Spinal cord (tissue), 10 donors: ENCODE measurements at places on chromosomes 4 and X.
A peak's percentile ranks its signal among the peaks of the same experiment; 100 is the strongest.

GRCh38 chr4:78081541-78081940 is 24.4 kb downstream of the FRAS1 start:
- H3K4me1 ChIP-seq, result no peaks in the 10 kb centered on the region
- H3K27me3 ChIP-seq, result no peaks in the 10 kb centered on the region
- H3K27ac ChIP-seq, result no peak overlapping the region
- H3K4me3 ChIP-seq, result no peak overlapping the region
- no peaks in the 10 kb centered on the region for H3K36me3 ChIP-seq

- no peak for DNase-seq
- H3K4me1 ChIP-seq, result no peaks in the 10 kb centered on the region
- no peaks in the 10 kb centered on the region for H3K36me3 ChIP-seq
- H3K4me3 ChIP-seq, result no peak overlapping the region
- no peaks in the 10 kb centered on the region for H3K27me3 ChIP-seq
Observed at GRCh38 chrX:11016728-11017127, 94.4 kb upstream of the HCCS start.

DNA sequence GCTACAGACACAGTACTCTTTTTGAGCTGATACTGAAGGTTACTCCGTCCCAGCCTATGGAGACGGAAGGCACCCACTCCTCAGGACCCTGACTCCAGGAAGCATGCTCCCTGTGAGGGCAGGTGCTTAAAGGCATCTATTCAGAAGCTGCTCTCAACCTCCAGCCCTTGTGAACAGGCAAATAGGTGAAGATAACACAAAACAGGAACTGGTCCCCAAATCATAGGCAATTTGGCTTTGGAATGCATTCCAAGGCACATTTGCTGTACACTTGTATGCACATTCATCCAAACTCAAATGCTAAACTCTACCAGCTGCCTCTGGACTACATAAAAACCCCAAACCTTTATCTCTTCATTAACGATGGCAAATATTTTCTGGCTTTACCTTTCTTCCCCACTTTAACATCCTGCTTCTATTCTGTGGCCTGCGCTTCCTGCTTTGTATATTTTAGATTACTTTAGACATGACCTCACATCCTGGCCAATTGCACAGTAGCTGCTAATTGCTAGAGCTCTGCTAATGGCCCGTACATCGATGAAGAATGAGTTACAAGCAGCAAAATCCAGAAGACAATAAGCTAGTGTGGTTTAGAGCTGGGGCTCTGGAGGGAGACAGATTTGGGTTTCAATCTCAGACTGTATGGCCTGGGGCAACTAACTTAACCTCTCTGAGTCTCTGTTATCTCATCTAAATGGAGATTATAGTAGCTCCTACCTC is 3.2 kb downstream of the SEL1L3 start:
- DNase-seq, result peak; percentile 35
- H3K27me3 ChIP-seq, result peaks cover 4% of the 10 kb centered on the region
- H3K4me3 ChIP-seq, result no peak overlapping the region
- H3K4me1 ChIP-seq, result peaks cover 14% of the 10 kb centered on the region

DNA sequence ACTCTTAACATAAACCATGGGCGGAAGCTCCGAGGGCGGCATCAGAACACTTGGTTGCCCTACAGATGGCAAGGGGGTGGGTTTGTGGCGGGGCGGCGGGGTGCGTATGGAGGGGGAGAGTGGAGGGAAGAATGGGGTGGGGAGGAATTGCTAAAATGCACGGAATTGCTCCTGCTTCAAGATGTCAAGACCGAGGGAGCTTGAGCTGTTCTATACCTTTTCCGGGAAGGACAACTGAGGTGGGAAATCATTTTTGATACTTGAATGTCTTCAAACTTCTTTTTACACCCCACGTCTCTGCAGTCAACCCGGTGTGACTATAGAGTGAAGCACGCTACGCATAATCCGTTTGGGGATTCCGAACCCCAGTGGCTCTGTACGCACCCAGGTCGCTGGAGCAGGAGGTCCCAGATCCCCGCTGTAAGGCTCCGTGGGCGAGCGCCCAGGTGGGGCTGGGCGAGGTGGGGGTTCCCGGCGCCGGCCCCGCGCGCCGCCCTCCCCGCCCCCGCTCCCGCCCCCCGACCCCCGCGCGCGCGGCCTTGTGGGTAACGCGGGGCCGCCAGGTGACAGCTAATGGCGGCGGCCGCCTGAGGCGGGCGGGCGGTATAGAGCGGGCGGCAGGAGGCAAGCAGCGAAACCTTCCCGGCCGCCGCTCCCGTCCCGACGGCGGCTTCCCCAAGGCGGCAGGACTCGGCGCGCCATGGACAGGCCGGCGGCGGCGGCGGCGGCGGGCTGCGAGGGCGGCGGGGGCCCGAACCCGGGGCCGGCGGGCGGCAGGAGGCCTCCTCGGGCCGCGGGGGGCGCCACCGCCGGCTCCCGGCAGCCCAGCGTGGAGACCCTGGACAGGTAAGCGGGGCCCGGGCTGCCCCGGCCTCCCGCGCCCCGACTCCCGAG is at the start of gene MTMR1:
Gene MTMR1, plus strand, starts transcription at position 566 of the 894 bp plus-strand sequence. Its CDS starts 135 bp downstream, at position 701.
- H3K4me3 ChIP-seq, result peak within 1 kb of the TSS; percentile 53
- peak within 1 kb of the TSS; percentile 72 for H3K27ac ChIP-seq
- DNase-seq, result no peak
- H3K27me3 ChIP-seq, result no peaks in the 10 kb centered on the region
- H3K36me3 ChIP-seq, result no peaks in the 10 kb centered on the region

- H3K27ac ChIP-seq, result no peak overlapping the region
- H3K4me3 ChIP-seq, result no peak overlapping the region
Observed at GRCh38 chr4:48898733-48899431, 7.7 kb downstream of the OCIAD2 start.

- H3K27ac ChIP-seq, result no peak overlapping the region
- H3K4me1 ChIP-seq, result no peaks in the 10 kb centered on the region
- no peak overlapping the region for H3K4me3 ChIP-seq
Observed at GRCh38 chr4:20724915-20725314, 24.7 kb downstream of the PACRGL start.

DNA sequence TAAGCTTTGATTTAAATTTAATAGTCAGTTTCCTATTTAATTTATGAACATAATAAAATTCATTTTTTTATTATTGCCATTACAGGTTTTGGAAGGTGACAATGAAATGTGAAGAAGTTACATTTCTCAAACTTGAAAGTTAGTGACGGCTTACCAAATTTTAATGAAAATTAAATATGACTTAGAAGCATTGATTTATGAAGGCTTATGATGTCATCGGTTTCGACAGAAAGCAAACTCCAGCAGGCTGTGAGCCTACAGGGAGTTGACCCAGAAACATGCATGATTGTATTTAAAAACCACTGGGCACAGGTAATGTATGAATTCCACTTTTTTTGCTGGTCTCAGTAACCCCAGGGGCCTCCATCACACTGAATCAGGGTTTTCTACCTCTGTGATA is 157.1 kb downstream of the FHIP1A start:
- DNase-seq, result no peak
- no peak overlapping the region for H3K27ac ChIP-seq
- no peaks in the 10 kb centered on the region for H3K4me1 ChIP-seq
- no peak overlapping the region for H3K4me3 ChIP-seq
- no peaks in the 10 kb centered on the region for H3K27me3 ChIP-seq
- no peaks in the 10 kb centered on the region for H3K36me3 ChIP-seq

- H3K36me3 ChIP-seq, result no peaks in the 10 kb centered on the region
- H3K4me3 ChIP-seq, result no peak overlapping the region
- H3K4me1 ChIP-seq, result no peaks in the 10 kb centered on the region
- no peak for DNase-seq
- no peak overlapping the region for H3K27ac ChIP-seq
Observed at GRCh38 chrX:46770817-46771163, 11.9 kb upstream of the SLC9A7 start.

DNA sequence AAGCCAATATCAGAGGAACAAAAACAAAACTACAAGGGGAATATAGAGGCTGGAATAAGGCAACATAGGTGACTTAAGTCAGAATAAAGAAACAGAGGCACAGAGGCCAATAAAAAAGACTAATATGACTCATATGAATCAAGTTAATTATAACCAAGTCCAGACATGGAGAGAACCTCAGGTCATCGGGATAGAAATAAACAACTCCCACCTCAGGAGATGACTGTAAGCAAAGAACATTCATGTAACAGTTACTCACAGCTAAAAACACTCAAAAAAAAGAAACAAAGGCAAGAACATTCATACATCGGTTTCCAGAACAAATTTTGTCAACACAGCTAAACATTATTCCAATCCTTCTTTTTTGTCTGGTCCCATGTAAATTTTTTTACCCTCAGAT is 60.3 kb upstream of the RXFP1 start:
- no peak overlapping the region for H3K4me3 ChIP-seq
- no peaks in the 10 kb centered on the region for H3K4me1 ChIP-seq
- no peaks in the 10 kb centered on the region for H3K27me3 ChIP-seq
- H3K27ac ChIP-seq, result no peak overlapping the region
- no peak for DNase-seq

GRCh38 chr4:123830930-123831329 is 434.3 kb downstream of the SPRY1 start:
- no peaks in the 10 kb centered on the region for H3K27me3 ChIP-seq
- H3K4me1 ChIP-seq, result no peaks in the 10 kb centered on the region
- H3K4me3 ChIP-seq, result no peak overlapping the region
- no peak for DNase-seq
- H3K27ac ChIP-seq, result no peak overlapping the region

GRCh38 chr4:26238426-26238777 is 82.4 kb upstream of the RBPJ start:
- H3K27me3 ChIP-seq, result no peaks in the 10 kb centered on the region
- H3K4me1 ChIP-seq, result peaks cover 15% of the 10 kb centered on the region
- H3K36me3 ChIP-seq, result no peaks in the 10 kb centered on the region

DNA sequence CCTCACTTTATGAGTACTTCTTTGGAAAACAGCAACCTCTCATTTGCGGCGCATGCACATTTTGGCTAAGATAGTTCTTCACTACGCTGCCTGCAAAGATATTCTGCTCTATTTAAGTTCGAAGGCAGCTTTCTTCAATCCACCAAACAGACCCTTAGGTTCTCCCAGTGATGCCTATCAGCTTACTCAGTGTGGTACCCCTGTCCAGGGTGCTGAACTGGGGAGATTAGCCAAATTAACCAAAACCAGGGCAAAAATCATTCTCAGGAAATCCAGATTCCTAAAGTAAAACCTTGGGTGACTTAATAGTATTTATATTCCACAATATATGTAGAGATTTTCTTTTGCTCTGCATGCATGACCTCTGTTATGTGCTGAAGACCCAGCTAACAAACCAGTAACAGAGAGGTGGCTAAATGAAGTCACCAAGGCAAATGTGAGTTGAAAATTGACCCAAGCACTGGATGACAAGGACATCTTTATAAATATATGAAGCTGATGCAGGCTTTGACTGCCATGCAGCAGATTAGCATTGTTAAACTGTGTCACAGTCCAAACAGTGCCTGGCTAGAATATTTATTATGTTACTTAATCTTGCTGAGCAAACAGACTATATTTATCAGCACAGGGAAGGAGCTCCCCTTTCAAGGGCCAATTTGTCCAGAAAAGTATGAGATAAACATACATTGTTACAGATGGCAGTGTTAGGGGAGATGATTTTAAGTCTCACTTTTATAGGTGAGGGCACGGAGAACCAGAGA is 418.2 kb downstream of the STIM2 start:
- H3K4me3 ChIP-seq, result no peak overlapping the region
- no peaks in the 10 kb centered on the region for H3K36me3 ChIP-seq
